Activated naive CD4-positive, alpha-beta T cell (primary cell): ENCODE measurements at places on chromosomes 2 and 18.

GRCh38 chr2:217756375-217757107 lies 246.3 kb downstream of the TNS1 start:
- DNase-seq, result peak; percentile 34

DNA sequence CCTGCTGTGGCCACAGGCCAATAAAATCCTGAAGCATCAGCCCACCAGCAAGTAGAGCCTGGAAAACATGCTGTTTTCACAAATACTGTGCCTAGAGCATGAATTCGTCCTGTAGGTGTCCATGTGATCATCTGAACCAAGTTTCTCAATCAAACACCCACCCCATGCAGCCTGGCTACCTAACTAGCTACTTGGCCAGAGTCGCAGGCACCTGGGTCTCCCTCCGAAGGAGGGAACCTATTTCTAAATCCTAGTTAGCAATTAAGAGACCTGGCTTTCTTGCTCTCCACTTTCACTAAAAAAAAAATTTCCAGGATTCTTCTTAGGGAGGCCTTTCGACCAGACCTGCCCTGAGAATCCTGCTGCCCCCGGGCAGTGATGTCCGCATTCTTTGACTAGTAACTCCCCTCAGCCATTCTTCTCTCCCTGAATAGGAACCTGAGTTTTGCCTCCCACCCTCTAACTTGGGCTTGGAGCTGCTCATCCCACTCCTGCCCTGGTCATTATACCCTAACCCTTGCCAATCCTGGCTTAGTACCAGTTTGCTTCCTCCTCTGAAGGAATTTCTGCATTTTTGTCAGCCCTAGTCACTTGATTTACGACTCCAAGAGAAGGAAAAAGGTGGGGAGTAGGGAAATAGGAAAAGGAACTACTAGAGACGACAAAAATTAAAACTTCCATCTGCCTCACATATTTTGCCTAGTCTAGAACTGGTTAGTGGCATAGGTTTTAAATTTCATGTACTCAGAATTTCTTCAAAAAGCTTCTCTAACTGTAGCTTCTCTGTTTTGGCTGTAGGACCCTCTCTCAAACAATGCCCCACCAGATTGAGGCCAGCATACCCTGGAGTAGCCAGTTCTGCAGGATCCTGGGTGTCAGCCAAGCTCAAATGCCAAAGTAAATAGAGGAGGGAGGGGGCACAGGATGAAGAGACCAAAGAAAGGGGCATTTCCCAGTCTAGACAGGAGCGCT lies 25.4 kb upstream of the TANK start:
- DNase-seq, result no peak

- no peak for DNase-seq
These were observed 58.3 kb downstream of the FEZ2 start for GRCh38 chr2:36539631-36540030.

DNA sequence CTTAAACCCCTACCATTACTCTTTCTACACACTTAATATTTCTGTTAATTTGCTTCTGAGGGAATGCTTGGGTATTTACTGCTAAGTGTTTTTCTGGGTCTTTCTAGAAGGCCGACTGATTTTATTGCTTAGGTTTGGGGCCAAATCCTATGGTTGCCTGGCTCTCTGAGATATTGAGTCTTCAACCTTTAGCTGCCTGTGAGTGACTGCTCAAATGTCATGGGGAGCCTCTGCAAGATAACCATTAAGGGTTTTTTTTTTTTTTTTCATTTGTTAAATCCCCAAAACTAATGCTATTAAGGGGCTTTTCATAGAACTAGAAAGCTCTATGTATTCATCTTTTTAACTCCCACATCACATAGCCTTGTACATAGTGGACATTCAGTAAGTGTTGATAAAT lies 5.0 kb downstream of the OSBPL6 start:
- DNase-seq, result no peak

- DNase-seq, result peak; percentile 53
These were observed at the start of gene DGKD for GRCh38 chr2:233353769-233354499. DGKD (plus strand) TSS chr2:233354494; CDS start chr2:233354519, 25 bp downstream.

GRCh38 chr18:34492652-34493051 lies 217.4 kb upstream of the DTNA start:
- DNase-seq, result no peak

- DNase-seq, result no peak
These were observed 309.3 kb downstream of the GBX2 start for GRCh38 chr2:235858881-235859280.

- DNase-seq, result no peak
These were observed 22.3 kb downstream of the DNAH7 start for GRCh38 chr2:196046123-196046917.

DNA sequence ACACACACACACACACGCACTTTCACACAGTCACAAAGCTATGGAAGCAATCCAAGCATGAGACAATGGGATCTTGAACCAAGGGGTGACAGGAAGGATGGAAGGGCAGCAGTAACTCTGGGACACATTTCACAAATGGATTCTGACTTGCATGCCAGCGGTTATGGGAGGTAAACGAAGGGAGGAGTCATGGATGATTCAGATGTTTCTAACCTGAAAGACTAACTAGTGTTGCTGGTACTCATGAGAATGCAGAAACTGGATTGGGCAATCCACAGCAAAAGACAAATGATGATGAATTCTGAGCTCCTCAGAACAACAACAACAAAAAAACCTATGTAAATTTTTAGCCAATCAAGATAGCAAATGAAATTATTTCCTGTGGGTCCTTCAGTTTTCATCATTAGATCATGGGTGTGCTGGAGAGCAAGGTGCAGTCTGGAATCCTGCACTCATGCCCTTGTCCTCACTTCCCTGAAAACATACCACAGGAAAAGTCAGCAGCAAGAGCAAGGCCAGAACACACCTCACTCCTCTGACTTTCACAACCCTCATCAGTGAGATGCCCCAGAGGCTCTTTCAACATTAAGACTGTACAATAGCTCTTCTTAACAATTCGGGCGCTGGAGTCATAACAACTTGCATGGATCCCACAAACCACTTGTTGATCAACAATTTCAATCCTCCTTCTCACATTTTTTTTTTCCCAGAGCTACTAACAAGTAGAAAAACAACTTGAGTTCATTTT lies 32.6 kb downstream of the ABCA12 start:
- DNase-seq, result no peak

DNA sequence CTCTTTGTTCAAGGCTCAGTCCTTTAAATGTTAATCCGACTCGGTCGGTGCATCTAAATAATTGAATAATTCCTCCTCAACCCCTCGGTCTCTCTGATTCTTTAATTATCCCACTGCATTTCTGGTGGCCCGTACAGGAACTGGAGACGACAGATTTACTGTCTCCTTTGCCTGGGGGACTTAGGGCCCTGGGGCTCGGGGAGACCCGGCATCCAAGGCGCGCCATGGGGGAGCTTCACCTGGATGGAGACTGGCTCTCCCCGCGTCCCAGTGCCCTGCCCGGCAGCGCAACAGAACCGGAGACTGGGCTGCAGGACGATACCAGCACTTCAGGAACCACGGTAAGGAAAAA lies 47.7 kb upstream of the SELENOI start:
- DNase-seq, result no peak

DNA sequence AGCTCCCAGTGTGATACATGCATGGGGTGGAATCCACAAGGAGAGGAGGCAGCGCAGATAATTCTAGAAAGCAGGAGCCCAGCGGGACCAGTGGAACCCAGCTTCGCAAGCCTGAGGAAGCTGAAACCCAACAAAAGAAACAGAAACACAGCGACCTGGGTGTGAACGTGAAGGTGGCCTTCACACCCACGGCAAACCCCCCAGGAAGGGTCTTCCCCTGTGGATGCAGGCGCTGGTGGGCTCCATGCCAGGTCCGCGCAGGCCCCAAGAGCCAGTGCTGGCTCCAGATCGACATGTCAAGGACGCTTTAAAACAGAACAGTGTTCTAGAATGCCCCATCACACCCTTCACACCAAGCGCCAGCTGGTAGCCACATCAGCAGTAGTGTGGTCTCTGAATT lies 22.1 kb downstream of the KIF1A start:
- DNase-seq, result no peak

DNA sequence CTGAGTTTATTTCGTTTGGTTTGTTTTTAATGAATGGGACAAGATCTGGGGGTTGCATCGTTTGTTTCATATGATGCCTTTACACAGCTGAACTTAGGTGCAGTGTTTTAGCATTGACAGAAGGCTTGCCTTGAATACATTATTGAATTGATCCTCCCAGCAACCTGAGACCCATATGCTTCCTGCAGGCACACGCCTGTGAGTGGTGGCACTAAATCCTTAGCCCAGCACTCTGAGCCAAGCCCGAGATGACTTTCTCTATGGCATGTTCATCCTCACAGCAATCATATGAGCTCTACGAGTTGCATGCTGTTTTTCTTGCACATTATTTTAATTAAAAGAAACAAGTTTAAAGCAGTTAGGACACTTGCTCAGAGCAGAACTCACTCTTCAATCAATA lies 47.8 kb upstream of the AGAP1 start:
- DNase-seq, result no peak

- no peak for DNase-seq
These were observed 283.2 kb downstream of the INSIG2 start for GRCh38 chr2:118371515-118371914.

DNA sequence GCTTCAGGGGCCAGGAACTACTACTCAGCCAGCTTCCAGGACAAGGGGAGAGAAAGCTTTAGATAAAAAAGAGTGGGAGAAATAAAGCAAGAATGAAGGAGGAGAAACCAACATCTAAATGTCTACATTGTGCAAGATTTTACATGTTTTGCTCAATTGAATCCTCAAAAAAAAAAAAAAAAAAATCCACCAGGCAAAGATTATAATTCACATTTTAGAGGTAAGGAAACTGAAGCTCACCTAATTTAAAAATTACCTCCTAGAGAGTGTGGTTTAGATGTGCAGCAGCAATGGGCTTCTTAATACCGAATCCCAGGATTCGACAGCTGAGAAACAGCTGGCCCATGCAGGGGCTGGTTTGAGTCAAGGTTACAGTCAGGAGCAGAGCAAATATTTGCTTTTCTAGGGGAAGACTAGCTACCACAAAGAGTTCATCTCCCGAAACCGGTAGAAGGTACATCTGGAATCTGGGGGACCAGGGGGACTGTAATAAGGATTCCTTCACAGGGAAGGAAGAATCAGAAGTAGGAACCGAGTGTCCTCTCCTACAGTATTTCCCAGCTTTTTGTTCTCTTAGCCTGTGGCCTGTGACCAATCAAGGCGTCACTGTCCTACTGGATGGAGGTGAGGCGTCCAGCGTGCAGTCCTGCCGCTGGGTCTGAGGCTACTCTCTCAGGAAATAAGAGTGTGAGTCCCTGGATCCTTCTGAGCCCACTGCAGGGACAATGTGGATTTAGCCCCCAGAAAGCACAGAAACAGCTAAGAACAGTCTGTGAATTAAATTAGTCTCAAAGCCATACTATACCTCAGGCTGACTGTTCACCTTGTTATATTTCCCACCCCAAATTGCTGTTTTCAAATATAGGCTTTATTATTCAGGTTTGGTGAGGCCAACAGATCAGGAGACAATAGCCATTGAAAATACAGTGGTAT lies 42.3 kb downstream of the IL1R2 start:
- DNase-seq, result no peak

DNA sequence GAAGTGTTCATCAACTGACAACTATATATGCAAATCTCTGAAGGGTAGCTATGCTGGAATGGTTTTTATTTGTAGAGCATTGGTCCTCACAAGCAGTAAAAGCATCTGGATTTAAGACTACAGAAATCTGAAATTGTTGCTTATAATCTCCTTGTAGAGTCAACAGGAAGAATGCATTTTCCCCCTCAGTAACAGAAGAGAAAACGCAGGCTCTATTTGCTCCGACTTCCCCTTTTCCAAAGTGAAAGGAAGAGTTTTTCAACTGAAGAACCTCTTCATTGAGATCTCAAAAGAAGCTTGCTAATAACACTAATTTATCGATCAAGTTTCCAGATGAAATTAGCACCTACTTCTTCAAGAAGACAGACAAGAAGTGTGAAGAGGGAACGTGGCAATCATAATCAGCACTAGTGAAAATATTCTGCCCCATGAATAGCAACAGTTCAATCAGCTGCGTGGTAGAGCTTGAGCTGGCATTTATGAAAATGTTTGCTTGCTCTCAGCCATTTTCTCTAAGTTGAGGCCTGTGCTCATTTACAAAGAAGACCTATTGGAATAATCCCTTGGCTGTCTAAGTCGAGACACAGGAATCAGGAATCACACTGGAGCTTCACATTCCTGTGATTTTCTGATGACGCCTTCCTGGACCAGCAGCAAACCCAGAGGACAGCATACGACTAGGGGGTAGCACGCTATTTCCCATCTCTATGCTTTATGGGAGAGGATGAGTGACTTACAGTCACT lies 43.7 kb downstream of the TGIF1 start:
- DNase-seq, result no peak

DNA sequence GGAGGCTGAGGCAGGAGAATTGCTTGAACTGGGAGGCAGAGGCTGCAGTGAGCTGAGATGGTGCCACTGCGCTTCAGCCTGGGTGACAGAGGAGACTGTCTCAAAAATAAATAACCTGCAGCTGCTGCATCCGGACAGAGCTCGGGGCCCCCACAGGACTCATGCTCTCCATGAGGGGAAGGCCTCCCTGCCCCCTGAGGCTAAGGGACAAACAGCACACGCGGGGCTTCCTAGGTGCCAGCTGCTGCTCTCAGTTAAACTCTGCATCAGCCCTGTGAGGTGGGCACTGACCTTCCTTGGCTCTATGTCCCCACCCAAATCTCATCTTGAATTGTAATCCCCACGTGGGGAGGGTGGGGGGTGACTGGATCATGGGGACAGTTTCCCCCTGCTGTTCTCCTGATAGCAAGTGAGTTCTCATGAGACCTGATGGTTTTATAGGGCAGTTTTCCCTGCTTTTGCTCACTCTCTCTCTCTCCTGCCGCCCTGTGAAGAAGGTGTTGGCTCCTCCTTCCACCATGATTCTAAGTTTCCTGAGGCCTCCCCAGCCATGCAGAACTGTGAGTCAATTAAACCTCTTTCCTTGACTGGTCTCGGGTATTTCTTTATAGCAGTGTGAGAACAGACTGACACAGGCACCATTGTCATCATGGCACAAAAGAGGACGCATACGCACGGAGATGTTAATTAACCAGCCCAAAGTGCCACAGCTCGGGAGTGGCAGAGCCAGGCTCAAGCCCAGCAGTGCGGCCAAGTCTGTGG lies 49.9 kb upstream of the TAF1B start:
- DNase-seq, result no peak

DNA sequence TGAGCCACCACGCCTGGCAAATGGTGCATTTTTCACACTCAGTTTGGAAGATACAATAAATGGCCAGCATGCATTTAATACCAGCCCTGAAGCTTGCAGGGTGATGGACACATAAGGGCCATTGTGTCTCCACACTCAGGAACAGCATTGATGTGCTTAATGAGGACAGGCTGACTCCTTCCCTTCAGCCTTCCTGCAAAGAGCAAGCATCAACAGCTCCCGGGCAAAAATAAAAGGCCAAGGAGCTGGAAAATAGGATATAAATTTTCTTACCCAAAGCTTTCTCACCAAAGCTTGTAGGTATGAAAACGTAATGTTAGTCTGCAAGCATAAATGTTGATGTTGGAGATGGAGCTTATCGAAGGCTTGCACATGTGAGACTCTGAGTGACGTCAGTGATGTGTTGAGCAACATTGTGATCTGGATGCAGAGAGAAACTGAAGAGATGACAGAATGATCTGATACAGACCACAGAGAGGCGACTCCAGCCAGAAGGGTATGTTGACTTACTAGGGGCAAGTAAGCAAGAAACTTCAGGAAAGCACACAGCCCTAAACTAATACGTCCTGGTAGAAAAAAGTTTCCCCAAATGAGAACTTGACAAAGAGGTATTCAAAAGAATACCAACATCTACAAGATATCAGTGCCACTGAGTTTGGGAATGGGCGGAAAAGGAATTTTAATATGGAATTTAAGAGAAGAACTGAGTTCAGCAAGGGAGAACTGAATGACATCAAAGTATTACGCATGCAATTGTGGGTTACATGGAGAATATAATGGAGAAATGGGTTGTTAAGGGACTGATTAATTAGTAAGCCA lies 256.5 kb downstream of the TGIF1 start:
- DNase-seq, result no peak
